Neural cell (in vitro differentiated cells): ENCODE measurements at places on chromosomes 16 and 17. TPM values are rescaled to one million over a fixed set of nuclear protein-coding genes. Genes with fewer than 3 reads are reported as not detected.

The ZPBP2 gene
- not detected in 2 replicates for polyA plus RNA-seq

The TMEM220 gene
- 0.08 TPM in 1 of 2 replicates, not detected in the other for polyA plus RNA-seq

The ALOX15B gene
- not detected in 2 replicates for polyA plus RNA-seq

The CHMP6 gene
- polyA plus RNA-seq, result 32.8 and 35.1 TPM in 2 replicates
